Fibroblast of skin of right biceps (primary cell): ENCODE measurements at places on chromosomes 6 and 20.

DNA sequence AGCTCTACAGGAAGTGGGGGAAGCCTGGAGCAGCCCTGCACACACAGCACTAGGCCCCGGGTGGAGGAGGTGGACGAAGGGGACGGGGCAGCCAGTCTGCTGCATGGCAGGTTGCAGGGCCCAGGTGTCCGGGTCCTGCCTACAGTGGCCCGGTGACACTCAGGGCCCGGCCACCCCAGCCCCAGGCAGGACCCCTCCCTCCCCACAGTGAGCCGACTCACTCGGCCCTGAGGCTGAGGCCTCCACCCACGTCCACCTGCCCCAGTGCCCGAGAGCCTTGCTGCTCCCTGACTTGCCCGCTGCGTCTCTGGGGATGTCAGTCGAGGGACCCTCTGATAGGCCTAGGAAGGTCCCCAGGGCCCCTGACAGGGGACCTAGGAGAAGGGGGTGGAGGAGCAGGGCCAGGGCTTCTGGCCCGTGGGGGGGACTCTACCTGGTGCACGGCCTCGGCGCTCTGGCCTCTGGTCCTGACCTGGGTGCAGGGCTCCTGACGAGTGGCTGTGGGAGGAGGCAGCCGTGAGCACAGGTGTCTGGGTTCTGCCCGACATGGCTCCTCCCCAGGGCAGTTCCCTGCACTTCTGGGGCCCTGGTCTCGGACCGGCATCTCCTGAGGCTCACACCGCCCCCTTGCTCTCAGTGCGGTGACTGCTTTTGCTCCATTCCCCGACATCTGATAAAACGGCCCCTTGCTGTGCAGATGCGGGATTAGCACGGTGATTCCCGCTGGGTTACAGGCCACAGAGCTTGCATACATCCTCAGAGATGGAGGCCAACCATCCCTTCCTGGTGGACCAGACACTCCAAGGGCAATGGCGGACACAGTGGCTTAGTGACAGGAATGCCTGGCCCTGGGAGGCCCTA, 20.1 kb downstream of the FRMD1 start:
- DNase-seq = no peak

DNA sequence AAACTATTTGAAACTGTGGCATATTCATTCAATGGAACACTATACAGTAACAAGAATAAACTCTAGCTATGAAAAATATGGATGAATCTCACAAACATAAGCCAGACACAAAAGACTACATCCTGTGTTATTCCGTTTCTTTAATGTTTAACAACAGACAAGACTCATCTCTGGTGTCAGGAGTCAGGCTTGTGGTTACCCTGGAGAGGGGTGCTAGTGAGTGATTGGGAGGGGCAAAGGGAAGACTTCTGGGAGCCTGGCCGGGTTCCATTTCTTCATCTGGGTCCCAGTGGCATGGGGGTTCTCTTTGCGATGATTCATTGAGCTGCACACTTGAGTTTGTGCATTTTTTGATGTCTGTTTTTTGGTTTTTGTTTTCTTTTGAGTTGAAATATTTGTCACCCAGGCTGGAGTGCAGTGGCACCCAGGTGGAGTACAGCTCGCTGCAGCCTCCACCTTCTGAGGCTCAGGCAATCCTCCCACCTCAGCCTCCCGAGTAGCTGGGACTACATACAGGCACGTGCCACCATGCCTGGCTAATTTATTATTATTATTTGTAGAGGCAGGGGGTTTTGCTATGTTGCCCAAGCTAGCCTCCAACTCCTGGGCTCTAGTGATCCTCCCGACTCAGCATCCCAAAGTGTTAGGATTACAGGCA, 21.2 kb upstream of the TTPAL start:
- DNase-seq = peak; percentile 12

DNA sequence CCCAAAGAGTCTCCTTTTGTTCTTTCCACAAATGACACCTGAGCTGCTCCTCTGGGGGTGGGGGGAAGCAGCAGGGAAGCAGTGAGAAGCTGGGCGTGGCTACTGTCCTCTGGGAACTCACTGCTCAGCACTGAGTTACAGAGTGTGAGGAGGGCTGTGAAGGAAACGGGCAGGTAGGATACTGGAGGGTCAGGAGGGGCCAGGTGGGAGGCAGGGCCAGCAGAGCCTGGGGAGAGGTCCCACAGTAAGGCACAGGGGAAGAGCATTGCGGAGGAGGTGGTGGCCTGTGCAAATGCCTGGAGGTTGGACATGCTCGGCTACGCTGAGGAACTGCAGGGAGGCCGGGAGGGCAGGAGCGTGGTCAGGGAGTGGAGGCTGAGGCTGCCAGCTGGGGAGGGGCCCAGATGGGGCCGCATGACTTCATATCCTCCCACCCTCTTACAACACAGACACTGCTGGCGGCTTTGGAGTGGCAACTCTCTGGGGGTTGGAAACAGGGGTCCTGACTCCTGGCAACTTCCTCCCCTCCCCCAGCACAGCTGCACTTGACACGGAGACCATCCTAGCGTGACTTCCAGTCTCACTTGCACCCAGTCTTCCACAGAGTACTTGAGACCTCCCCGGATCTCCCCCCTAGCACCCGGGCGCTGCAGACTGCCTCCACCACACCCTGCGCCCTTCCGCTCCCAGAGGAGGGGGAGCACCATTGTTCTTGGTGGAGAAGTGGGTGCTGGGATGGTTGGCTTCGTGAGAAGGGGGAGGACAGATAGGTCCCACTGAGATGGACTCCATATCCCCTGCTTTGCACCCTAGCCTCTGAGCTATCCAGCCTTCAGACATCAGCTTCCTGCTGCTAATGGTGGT, 34.2 kb downstream of the RBM38 start:
- DNase-seq = no peak

GRCh38 chr6:147392917-147393625, 115.4 kb upstream of the SAMD5 start:
- no peak for DNase-seq

- DNase-seq = no peak
Measured at GRCh38 chr6:26260725-26261490, 104.1 kb upstream of the BTN3A2 start.
